LHCN-M2 (cell line): ENCODE measurements at places on chromosomes 2 and 18. TPM values are rescaled to one million over a fixed set of nuclear protein-coding genes. Genes with fewer than 3 reads are reported as not detected.
A peak's percentile ranks its signal among the peaks of the same experiment; 100 is the strongest.

- no peak for DNase-seq
These were observed 98.6 kb downstream of the BCL2L11 start for GRCh38 chr2:111219285-111219684.

ST8SIA5 gene
- total RNA-seq, result 1.2 and 2.8 TPM in 2 replicates

DNA sequence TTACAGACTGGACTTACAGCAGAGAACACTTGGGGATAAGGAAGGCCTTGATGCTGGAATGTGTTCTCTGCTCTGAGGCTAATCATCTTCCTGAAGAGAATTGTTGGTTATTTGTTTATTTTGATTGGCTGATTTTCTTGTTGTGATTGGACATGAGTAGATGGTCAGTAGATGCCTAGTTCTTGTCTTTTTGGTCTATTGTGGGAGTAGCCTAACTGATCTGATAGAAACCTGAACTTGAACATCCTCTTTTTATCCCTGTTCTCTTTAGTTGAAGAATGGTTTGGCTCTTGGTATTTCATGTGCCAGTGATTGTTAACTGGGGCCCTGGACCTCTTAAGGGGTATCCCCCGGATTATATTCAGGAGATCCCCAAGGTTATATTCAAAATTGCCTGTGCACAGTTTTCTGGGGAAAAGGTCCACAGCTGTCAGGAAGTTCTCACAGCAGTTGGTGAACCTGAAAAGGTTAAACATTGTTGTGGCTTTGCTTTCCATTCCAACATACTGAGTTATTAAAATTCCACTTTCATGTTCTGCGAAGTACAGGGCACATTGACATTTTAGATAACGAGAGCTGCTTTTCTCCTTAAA is 13.6 kb downstream of the TWSG1 start:
- peak; percentile 89 for DNase-seq

AMER3 gene
- not detected in 2 replicates for total RNA-seq

DNA sequence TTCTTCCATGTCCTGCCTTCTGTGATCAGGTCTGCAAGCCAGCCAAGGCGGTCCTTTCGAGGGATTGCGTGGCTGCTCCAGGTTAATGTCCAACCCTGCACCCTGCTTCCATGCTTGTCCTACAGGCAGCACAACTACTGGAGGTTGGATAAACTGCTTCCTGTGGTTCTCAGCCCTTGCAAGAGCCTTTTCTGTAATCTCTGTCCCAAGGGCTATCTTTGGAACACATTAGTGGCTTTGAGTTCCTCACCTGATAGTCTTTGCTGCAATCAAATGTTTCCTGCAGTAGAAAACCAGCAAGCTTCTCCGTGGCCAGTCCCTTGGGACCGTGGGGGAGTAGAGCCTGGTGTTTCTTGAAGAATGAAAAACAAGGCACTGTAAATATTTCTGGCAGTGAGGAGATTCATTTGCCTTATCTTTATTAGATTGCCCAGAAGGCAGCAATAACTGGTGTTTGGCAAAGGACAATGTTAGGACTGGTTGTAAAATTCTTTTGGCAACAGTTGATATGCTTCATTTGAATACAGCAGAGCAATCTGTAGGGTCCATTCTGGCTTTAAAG is 214.4 kb downstream of the FHOD3 start:
- peak; percentile 28 for DNase-seq

FAM161A gene
- total RNA-seq, result 2.3 and 2.5 TPM in 2 replicates

SERPINB10 gene
- not detected in 2 replicates for total RNA-seq

GRCh38 chr2:30655660-30656059 is 151.6 kb downstream of the CAPN13 start:
- peak; percentile 97 for DNase-seq

- DNase-seq, result no peak
These were observed 33.2 kb upstream of the VIT start for GRCh38 chr2:36663295-36663694.

- no peak for DNase-seq
These were observed 68.3 kb upstream of the MRPS9 start for GRCh38 chr2:104969564-104969963.

SKOR2 gene
- total RNA-seq, result not detected in 2 replicates

DNA sequence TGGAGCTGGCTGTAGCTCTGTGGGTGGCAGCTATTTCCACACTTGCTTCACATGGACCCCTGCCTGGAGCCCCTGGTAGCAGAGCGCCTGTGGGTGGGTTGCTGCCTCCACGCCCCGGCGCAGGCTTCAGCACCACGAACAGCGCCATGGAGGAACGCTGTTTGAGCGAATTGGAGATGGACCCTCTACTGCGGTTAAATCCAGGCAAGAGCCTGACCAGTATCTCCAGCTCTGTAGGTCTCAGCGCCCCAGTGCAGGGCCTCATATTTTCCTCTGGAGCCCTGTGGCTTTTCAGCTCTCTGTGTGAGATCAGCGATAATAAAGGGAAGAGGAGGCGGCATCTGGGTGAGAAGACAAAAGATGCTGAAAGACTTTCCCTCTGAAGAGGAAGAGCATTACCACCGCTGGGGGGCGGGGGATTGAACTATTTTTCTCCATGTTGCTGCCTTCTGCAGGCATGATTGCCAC is 12.0 kb downstream of the ONECUT2 start:
- DNase-seq, result peak; percentile 28

DNA sequence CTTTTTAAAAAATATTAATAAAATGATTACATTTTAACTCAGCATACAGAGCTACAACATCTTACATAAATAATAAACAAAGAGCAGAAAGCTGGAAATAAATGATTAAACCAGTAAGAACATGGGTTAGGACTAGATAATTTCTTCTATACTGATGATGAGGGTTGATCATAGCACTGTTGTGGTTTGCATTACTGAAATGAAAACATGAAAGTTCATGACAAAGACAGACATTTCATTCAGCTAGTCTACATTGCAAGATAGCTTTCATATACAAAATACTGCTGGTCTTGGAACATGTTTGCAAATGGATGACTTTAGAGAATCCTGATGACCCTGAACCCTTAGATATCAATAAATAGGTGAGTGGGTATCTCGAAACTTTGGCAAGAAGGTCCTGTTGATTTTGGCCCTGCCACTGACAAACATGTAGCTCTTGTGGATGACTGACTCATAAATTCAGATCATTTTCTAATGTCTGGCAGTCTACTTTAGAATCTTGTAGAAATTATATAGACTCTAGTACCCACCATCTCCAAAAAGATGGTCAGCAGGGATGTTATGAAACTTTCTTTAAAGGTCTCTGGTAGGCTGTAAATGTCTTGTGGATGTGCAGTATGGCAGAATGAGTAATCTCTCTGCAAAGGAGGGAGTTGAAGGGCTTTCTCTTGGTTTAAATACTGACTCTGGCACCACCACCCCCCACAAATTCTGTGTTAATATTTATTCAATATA is 15.5 kb upstream of the CDC42EP3 start:
- no peak for DNase-seq

DNA sequence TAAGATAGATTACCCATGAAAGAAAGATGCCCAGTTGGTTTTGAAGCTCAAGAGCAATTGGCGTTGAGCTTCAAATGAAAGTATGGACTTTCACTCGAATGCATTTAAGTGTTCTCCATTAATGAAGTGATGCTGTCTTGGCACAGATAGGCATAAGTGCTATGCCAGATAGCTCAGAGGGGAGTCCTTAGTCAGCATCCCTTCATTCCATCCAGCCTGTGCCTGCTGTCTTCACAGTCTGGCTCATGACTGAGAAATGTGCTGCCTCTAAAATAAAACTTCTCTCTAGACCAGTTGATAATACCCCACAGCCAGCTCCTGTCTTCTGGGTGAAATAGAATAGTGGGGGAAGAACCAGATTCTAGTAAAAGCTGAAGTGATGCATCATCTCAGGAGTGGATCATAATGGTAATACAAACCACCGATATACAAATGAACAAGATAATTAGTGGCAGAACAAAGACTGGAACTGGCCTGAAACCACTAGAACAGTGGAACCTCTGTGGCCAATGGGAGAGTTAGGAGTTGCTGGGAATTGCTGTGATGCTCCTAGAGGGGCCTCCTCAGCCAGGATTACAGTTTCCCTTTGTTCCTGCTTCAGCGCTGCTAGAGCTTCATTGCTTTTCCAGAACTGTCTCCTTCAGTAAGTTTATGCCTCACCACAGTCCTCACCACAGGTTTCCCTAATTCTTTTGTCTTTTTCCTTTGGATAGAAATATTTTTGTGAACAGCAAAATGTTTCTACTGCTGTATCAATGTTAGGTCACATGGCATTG is 359.3 kb downstream of the KIAA1328 start:
- peak; percentile 7 for DNase-seq

- no peak for DNase-seq
These were observed 46.6 kb downstream of the FSIP2 start for GRCh38 chr2:185785156-185785555.

ATP6V1B1 gene
- total RNA-seq, result 0.90 and 2.0 TPM in 2 replicates

GRCh38 chr2:70999362-70999761 is 4.7 kb upstream of the TEX261 start:
- no peak for DNase-seq

- peak; percentile 51 for DNase-seq
These were observed 31.4 kb upstream of the RHOB start for GRCh38 chr2:20415511-20415918.

- no peak for DNase-seq
These were observed 43.5 kb downstream of the E2F6 start for GRCh38 chr2:11422491-11422865.

- no peak for DNase-seq
These were observed 631.8 kb upstream of the SETBP1 start for GRCh38 chr18:44048846-44049245.

GRCh38 chr2:239944694-239945551 is 80.2 kb downstream of the NDUFA10 start:
- DNase-seq, result no peak

- DNase-seq, result no peak
These were observed 11.3 kb downstream of the BOK start for GRCh38 chr2:241569831-241570281.

NT5C1B gene
- not detected in 2 replicates for total RNA-seq

INHA gene
- total RNA-seq, result not detected in 2 replicates

DNA sequence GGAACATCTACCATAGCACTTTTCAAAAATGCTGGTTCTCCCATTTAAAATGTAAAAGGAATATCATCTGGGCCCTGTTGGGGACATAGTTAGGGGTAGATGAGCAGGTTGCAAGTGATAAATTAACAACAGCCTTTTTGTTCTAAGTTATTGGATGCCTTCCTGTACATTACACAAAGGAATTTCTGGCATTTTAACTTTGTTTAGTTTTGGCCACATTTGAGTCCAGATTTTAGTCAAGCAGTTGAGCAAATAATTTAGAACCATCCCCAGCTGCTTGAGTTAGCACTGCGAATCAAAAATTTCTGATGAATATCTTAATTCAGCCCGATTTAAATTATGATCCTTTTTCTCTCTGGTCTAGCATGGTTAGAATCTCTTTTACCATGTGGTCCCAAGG is 124.4 kb downstream of the TTC27 start:
- peak; percentile 6 for DNase-seq

DNA sequence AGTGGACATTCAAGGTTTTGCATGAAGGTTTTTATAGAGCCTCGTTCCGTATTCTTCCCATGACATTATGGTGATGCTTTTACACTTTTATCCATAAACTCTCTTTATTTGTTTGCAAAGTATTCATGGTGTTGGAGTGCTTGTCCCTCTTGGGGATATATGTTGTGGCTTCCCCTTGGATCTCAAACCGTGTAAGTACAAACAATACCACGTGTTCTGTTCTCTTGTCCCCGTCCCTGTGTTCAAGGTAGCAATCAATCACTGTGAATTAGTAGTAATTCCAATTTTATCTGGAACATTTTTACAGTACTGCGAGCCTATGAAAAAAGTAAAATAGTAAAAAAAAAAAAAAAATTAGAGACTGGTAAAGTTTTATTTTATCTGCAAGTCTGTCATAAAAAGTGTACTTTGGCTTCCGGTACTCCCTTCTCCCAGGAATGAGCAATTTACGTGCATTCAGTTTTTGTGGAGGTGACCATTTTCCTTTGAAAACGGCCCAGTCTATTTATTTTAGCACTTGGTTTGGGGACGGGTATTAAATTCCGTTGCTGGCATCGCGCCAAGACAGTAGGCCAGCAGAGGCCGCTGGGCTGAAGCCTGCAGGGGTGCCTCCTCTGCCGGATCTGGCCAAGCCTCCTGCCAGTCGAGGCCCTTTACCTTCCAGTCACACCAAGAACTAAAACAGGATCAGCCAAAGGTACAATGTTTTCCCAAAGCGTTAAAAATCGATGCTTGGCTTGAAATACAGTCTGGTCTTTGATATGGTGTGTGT is 175.7 kb downstream of the SOCS6 start:
- DNase-seq, result peak; percentile 71

FEV gene
- not detected in 2 replicates for total RNA-seq

DNA sequence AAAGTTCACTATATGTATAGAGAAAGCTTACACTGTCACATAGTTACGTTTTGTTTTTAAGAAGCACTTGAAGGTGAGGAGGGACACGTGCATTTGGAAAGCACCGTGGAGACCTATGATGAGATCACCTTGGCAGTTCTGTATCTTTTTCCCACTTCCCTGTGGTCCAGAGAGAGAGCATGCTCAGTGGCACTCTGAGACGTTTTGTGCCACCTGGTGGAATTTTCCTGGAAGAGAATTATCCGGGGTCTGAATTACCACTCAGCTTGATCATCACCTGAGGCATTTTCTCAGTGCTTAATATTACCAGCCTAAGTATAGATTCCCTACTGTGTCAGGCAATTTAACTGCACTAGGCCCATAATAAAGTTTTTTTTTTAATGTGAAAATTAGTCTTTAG is 469.4 kb upstream of the SMIM21 start:
- no peak for DNase-seq

NCOA1 gene
- total RNA-seq, result 14.6 and 27.5 TPM in 2 replicates

DNA sequence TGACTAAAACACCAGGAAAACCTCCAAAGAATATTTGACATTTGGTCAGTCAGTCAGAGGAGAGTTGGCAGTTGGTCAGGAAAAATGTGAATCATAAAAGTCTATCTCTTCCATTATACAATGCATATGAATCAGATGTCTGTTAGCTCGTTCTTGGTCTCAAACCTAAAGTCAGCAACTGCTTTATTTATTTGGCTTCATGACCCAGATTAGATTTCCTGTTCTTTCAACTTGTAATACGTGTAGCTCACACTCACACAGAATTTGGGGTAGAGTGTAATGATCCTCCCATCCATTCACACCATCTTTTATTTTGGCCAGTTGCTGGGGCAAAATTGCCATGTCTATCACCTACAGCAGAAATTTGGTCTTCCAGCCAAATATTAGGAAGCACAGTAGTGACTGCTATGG is 81.9 kb upstream of the COL5A2 start:
- peak; percentile 84 for DNase-seq

ANKRD30BL gene
- not detected in 2 replicates for total RNA-seq
